Fibroblast of the aortic adventitia (primary cell): ENCODE measurements at places on chromosomes 4 and X.

- DNase-seq, result no peak
These were observed 80.9 kb upstream of the MTM1 start for GRCh38 chrX:150487369-150488094.

- peak; percentile 77 for DNase-seq
These were observed 139.9 kb downstream of the NDST3 start for GRCh38 chr4:118173956-118174725.

DNA sequence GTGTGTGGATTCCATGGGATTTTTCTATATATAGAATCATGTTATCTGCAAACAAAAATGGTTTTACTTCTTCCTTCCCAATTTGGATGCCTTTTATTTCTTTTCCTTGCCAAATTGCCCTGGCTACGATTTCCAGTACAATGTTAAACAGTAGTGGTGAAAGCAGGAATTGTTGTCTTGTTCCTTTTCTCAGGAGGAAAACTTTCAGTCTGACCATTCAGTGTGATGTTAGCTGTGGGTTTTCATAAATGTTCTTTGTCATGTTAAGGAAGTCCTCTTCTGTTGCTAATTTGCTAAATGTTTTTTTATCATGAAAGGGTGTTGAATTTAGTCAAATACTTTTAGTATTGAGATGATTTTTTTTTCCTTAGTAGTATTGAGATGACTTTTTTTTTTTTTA, 10.9 kb downstream of the SAP30 start:
- peak; percentile 37 for DNase-seq

GRCh38 chrX:134459683-134460004, 321 bp upstream of the HPRT1 start:
- DNase-seq, result peak; percentile 15

DNA sequence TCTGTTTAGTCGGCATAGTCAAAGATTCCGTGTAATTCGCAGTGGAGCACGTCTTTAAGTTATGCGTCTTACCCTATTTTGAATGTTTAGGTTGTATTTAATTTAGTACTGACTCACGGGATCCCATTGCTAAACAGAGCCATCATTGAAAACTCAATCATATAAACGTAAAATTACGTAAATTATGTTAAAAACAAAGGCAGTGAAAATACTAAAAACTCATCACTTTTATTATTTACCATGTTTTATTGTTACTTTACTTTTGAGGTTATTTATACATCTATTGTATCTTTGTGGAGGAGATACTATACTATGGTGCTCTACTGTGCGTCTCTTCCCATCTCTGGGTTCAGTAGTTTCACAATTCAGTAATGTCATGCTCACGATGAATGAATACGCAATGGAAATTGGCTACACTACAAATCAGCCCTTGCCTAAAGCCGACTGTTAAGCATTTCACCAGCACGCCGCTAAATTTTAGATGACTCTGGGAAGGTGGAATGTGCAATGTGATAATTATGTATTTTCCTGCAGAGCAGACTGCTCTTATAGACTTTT, 944 bp downstream of the FUNDC2 start:
- peak; percentile 86 for DNase-seq

DNA sequence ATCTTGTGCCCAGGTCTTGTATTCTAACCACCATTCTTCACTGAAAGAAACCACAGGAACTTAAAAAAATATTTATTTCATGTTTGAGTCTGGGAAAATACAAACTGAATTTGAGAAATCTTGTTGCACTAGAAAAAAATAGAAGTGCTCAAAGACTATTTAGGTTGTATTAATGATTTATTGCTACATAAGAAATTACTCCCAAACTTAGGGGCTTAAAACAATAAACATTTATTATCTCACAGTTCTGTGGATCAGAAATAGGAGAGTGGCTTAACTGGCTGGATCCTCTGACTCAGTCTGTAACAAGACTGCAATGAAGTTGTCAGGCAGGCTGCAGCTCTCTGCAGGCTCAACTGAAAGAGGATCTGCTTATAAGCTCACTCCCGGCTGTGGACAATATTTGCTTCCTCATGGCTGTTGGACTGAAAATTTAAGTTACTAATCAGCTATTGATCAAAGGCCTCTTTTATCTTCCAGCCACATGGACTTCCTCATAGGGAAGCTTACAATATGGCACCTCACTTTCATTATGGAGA, 295.4 kb upstream of the FAM241A start:
- no peak for DNase-seq

DNA sequence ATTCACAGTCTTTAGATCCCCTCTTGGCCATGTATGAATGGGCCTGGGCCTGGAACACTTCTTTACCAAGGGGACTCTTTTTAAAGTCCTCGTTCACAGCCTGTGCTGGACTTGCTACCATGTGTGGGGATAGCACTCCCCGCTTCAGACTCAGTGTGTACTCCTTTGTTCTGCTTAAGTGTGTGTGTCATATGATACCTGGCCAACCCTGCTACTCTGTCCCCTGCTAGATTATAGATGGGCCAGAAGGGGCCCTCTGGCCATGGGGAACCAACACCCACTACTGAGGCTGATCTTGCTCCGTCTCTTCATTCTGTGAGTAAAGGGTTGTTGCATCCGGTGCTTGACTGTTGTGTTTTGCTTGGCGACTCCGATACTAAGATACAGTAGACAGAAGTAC, 8.0 kb downstream of the CCDC110 start:
- DNase-seq, result no peak

DNA sequence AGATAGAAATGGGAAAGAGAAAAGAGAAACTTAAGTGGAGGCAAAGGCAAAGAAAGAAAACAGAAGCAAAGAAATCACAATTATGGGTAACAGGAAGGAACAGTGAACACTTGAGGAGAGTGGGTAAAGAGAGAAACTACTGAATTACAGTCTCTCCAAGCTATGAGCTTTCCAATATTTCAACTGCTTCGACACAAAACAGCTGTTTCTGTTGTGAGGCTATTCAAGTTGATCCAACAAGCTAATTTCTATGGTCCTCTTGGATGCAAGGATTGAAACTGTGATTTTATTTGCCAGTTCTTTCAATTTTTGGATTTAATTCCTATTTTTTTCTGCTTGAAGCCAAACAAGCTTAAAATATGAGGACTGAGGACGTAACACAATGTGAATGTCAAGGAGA, 80.5 kb upstream of the ADGRA3 start:
- no peak for DNase-seq

DNA sequence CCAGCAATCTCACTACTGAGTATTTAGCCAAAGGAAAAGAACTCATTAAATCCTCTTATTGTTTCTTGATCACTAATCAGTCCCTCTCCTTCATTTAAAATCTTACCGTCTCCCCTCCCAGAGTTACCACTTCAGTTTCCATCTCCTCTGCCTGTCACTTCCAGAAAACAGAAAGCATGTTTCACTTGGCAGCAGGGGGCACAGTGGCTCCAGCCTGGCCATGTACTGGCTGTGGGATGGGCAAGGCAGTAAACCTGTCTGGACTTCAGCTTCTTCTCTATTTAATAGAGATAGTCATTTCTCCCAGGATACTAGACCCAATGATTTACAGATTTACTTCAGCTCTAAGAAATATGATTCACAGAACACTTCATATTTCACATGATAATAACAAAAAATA, 63.2 kb downstream of the CD40LG start:
- peak; percentile 49 for DNase-seq

DNA sequence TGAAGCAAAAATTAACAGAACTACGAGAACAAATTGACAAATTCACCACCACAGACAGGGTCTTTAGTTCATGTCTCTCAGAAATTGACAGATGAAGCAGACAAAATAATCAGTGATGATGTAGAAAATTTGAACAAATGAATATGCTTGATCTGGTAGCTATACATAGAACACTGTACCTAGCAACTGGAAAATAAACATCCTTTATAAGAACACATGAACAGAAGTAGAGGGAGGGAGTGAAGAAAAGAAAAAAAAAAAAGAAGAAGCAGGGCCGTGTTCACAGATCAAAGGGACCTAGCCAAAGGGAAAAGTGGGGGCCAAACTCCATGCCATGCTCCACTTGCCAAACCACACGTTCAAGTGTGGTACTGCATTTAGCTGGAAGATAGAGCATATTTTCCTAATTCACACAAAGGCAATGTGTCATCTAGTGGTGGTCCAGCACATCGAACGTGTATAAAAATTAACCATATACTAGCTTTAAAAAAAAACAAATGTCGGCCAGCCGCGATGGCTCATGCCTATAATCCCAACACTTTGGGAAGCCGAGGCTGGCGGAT, 5.6 kb upstream of the THOC2 start:
- DNase-seq, result no peak

DNA sequence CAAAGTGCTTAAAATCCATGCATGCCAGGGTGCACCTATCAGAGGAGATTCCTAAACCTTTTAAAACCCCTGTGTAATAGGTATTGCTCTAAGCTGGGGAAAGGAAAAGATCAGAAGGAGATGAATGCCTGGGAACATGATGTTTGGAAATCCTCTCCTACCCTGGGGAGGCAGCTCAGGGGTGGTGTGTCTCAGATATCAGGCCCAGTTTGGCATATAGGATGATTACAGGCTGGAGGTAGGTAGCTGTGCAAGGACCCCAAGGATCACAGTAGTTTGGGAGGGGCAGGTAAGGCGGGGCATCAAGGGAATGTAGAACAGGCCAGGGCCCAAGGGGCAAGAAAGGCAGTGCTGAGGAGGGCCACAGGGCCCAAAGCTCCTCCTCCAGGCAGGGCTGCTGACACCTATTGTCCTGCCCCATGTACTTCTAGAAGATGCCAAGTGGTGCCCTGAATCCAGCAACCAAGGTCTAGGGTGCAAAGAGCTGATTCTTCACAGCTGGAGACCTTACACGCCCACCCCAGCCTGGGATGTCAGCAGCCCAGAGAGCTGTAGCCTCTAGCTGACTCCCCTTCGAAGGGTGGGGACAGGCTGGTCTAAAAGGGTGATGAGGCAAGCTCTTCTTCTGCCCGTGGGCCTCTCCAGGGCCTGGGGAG, 17.6 kb downstream of the SASH3 start:
- DNase-seq, result no peak

- no peak for DNase-seq
These were observed 71.1 kb downstream of the BMPR1B start for GRCh38 chr4:94828882-94829281.

GRCh38 chr4:83889802-83890201, 353.9 kb downstream of the GPAT3 start:
- DNase-seq, result peak; percentile 65

- DNase-seq, result peak; percentile 39
These were observed 82.7 kb downstream of the MXRA5 start for GRCh38 chrX:3263681-3264126.

DNA sequence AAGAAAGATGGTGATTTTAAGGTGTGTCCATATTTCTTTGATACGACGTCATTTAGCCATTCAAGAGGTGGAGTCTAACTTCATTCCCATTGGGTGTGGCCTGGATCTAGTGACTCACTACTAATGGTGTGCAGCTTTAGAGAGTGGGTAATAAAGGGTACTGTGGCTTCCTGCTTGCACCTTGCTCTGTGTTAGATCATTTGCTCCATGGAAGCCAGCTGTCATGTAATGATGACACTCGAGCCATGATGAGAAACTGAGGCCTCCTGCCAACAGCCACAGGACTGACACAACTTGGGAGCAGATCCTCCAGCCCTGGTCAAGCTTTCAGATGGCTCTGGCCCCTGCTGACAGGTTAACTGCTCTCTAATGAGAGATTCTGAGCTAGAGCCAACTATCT, 82.0 kb downstream of the UNC5C start:
- no peak for DNase-seq

DNA sequence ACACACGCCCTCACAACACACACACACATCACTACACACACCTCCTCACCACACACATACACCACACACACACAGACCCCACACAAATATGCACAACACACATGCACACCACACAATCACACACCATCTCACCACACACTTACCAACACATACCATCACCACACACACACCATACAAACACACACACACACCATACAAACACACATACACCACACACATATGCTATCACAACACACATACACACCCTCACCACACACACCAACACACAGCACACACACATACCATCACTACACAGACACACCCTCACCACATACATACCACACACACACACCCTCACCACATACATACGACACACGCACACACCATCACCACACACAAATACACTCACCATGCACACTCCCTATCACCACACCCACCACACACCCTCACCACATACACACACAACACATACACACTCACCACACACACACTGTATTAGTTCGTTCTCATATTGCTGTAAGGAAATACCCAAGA, 107.0 kb downstream of the DCTD start:
- DNase-seq, result no peak

GRCh38 chrX:126557151-126557550, 4.5 kb upstream of the DCAF12L1 start:
- no peak for DNase-seq

DNA sequence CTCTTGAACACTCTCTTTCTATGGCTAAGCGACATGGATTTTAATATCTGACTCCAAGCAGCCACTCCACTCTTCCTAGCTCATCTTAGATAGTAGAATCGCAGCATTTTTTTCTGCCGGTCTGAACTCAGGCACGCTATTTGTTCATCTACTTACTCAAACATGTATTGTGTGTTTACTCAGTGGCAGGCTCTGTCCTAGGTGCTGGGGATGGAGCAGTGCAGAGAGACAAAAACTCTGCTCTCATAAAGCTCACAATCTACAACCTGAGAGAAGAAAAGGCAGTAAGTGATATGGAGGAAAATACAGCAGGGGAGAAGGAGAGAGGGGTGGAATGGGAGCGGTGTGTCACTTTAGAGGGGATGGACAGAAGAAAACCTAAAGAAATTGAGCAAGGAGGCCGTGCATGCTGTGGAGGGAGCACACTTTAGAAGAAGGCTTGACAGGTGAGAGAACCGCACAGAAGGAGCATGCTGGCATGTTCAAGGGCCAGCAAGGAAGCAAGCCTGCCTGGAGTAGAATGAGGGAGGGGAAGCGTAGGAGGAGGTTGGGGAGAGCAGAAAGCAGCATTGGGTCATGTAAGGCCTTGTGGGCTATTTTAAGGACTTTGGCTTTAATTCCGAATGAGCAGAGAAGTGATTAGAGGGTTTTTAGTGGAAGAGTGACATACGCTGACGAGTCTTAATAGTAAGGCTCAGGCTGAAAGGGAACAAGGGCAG, 132.0 kb downstream of the ANK2 start:
- no peak for DNase-seq

DNA sequence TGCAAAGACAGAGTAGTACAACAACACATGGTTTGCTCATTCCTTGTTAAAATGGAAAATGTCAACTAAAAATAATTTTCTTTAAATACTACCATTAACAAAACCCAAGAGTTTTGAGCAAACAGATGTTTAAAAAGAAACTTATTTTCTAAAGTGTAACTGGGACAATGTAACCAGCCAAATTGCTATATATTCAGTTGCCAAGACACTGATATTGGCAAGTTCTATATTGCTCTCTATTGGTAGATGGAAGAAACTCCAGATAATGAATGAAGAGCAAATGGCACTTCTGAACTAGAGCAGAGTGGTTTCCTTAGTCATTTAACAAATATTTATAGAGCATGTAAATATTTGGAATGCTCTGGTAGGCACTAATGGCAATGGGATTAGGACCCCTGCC, 966.2 kb downstream of the RPA4 start:
- DNase-seq, result no peak

GRCh38 chrX:146967306-146967705, 152.8 kb upstream of the CXorf51A start:
- no peak for DNase-seq
